ENCODE measurements at places on chromosomes 11 and 22.

GRCh38 chr11:129267716-129268115 lies 75.6 kb upstream of the ARHGAP32 start:
- DNase-seq = no peak

DNA sequence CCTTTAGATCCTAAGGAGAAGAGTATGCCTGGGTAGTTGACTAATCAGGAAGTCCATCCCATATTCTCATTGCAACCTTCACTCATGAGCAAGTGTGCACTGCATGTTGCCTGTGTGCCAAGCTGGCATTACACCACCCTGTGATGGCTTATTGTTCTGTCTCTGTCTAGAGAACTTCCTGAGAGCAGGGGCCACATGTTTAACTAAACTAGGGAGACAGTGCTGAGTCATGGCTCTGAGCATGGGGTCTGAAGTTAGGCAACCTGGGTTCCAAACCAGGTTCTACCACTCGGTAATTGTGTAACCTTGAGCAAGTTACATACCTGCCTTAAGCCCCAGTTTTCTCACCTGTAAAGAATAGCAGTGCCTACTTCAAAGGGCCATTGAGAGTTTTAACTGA lies 39.6 kb downstream of the CSNK2A3 start:
- DNase-seq = no peak

- DNase-seq = no peak
These were observed 6.9 kb upstream of the VPS37C start for GRCh38 chr11:61168042-61168688.

GRCh38 chr22:39430576-39431150 lies 26.1 kb upstream of the MGAT3 start:
- DNase-seq = no peak

GRCh38 chr11:125412509-125412908 lies 83.6 kb downstream of the FEZ1 start:
- DNase-seq = no peak

- no peak for DNase-seq
These were observed 6.9 kb upstream of the PSMC3 start for GRCh38 chr11:47433157-47433556.

GRCh38 chr11:27201454-27202302 lies 161.1 kb downstream of the BBOX1 start:
- DNase-seq = no peak

DNA sequence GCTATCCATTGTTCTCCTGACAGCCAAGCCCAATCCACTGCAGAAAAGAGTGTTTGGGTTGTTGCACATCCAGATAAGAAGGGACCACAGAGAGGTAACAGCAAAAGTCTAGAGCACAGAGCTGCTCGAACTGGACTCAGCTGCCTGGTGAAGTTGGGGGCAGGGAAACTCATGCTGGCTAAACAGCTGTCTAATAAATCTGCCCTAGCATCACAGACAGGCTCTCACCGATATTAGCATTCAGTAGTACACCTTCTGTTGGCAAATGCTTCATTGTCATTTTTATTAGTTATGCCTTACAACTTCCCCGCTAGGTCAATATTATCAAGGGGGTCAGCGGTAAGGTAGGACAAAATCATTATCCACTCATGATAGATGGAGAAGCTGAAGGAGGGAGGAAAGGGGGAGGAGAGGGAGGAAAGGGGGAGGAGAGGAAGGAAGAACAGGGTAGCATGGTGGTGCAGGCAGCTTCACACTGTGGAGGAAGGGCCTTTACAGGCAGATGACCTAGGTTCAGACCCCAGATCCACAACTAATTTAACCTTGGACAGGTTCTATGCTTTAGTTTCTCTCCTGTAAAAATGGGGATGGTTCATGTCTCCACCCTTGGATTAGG lies 102.7 kb downstream of the LARGE1 start:
- DNase-seq = no peak

DNA sequence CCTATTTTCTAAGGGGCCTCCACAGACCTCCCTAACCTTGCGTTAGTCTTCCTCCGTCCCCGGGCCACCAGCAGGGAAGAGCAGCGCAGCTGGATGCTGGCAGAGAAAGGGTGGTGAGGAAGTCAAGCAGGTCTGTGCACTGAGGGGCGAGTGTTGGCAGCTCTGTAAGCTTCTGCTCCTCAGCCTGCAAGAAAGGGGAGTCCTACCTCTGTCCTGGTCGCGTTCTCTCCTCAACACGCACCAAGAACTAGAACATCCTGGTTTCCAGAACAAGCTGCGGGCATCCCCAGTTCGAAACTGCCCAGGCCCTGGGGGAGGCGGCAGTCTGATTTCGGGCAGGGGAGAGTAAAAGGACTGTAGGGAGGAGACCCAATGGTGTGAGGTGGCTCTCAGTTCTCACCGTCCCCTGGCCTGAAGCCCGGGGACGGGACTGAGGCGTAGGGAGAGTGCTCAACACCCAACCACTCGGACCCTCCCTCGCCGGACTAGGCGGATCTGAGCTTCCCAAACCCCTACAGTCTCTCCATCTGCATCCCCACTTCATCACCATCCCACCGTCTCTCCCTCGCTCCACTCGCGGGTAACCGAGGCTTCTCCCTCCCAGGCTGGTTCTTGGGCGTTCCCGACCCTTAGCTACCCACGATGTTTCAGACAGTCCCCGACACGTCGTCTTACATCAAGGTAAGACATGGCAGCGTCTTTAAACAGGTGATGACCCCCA lies 7.7 kb upstream of the FLI1 start:
- DNase-seq = no peak

DNA sequence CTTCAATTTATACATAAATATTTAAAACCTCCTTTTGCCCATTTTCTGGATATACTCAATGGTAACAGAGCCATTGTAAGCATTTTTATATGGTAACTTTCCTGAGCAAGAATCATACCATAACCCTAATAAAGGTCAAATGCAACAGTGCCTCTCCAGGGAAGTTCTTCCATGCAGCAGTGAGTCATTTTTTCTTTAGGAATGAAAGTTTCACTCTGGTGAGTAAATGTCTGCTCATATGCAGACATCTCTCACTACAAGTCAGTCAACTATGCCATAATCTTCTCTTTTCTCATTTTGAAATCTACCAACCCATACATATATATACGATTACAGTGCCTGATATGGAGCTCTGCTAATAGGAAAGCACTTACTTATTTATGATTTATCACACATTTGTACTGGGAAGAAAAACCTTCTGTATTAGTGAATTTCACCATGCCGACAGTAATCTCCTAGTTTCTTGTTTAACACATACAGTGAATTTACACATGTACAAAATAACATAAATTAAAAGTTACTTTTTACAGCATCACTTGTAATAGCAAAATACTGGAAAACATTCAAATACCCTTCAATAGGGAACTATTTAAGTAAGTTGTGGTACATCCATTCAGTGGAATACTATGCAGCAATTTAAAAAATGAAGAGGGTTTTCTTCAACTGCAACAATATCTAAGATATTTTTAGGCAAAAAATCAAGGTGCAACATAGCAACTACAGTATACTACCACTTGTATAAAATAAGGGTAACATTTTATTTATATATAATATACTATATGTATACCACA lies 16.0 kb downstream of the STK33 start:
- no peak for DNase-seq

DNA sequence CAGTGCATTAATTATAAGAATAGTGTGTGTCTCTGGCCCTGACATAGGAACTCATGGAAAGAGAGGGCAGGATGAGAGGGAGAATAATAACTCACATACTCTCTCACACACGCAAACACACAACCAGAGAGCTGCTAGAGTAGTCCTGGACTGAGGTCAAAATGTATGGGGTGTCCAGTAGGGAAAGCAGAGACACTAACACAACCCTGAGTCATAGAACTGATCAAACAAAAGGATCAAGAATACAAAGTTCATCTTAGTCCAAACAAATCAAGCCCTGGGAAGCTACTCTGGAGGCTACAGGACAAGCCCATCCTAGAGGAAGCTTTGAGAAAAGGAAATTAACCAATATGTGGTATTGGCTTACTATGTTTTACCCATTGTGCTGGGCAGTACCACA lies 178.5 kb upstream of the GUCY1A2 start:
- DNase-seq = no peak

Data from activated CD4-positive, alpha-beta T cell treated with anti-CD3 and anti-CD28 coated beads, Interleukin-2, Interleukin-6, amounts not matched to agents 100 ng/mL and 50 ng/mL, durations not matched to agents 16 hours and 8 hours (primary cell).